HFFc6 (cell line): ENCODE measurements at places on chromosomes 4 and X.

DNA sequence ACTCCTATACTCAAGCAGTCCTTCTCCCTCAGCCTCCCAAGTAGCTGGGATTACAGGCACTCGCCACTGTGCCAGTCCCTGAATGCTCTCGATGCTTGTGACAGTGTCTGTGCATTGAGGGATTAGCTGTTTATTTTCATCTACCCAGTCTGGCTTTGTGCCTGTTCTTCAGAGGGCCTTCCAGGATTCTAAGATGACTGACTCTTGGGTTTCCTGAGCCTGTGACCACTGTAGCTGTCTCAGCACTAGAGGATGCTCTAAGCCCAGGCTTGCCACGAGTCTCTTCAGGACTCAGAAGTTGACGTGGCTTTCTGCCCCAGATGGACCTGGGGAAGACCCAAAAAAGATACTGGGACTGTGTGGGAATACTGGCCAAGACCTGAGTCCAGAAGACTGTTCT is 201.4 kb downstream of the ARHGAP10 start:
- no peak for DNase-seq

DNA sequence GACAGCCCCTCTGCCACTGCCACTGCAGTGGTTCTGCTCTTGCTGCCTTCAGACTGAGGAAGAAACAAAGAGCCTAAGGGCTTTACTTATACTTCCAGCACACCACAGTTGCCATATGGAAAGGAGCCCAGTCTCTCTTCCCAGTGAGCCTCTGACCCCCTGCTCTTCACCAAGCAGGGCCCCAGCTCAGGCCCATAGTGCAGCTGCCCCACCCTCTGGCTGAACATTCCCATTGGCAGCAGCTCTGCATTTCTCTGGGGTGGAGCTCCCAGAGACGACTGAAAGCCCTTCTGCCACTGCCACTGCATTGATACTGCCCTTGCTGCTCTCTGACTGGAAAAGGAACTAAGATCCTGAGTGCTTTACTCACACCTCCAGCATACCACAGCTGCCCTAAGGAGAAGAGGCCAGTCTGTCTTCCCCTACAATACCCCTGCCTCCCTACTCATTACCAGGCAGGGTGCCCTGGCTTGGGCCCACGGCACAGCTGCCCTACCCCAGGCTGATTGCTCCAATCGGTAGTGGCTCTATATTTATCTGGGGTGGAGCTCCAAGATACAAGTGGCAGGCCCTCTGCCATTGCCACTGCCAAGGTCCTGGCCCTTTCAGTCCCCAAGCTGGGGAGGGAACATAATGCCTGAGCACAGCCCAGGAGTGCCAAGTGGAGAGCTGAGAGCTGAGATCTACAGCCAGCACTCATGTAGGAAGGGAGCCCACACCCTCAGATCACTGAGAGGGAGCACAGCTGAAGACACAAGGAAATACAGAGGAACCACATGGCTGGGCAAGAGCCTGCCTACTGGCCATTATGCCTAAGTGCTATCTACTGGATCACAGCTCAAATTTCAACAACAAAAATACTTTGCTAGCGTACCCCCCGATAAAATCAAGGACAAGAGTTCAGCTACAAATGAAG is 36.0 kb downstream of the AWAT2 start:
- DNase-seq, result no peak

DNA sequence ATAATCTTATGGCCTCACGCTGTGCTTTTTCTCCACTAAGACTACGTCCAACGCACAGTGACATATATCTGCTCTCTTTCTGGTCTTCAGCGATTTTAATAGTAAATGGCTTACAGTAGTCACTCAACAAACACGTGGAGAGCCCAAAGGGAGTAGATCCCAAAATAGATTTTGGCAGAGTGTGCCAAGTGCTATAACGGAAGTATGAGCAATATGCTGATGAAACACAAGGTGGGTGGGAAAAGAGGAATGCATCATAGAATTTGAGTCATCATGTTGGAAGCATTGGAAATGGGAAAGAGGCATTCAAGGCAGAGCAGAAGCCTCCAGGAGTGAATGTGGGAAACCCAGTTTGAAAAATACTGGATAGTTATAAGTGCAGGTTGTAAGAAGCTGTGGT is 129.1 kb upstream of the LDB2 start:
- peak; percentile 98 for DNase-seq

GRCh38 chrX:153776120-153776599 is 4.7 kb upstream of the SRPK3 start:
- no peak for DNase-seq

DNA sequence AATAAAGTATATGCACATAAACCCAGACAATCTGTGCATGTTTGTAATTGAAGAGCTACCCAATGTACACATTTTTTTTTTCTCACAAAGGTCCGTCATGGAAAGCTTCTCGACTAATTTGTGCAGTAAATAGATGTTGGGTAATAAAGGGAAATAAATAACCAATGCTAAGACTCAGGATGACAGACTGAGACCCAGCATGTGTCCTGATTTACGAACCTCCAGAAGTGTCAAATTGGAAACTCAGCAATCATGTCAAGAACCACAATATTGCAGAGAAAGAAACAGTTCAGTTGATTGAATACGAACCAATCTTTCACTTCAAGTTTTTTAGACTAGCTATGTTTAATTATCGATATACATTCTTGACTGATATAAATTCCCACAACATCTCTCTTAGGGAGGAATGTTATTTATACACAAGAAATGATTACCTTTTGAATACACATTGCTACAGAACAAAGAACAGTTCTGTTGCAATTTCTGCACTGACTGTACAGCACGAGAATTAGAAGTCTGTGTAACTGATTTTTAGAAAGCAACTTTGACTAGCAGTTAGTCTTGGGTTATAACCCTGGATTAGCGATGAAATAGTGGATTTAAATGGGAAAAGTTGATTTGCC is 625.6 kb upstream of the FTHL17 start:
- DNase-seq, result no peak

GRCh38 chr4:74545448-74545847 is 100.5 kb downstream of the AREG start:
- DNase-seq, result no peak

DNA sequence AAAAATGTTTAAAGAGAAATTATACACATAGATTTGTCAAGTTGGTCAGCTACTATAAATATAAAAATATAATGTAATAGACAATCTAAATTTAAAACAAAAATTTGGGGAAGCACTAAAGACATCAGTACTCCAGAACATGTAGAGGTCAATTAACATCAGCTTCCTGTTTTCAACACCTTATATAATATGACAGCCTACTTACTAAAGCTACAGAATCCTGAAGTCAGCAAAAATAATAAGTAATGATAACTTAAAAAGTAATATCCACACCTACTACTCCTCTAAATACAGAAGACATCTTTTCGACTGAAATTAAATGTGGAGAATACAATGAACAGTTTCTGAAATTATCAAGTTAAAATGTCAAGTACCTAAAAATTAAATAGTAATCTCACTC is 118.6 kb downstream of the LRBA start:
- DNase-seq, result no peak

GRCh38 chr4:144338834-144339233 is 198.3 kb upstream of the GYPA start:
- no peak for DNase-seq

- DNase-seq, result no peak
Measured at GRCh38 chr4:24662056-24662455, 77.7 kb upstream of the DHX15 start.

GRCh38 chrX:27964432-27964831 is 16.8 kb downstream of the DCAF8L1 start:
- no peak for DNase-seq

DNA sequence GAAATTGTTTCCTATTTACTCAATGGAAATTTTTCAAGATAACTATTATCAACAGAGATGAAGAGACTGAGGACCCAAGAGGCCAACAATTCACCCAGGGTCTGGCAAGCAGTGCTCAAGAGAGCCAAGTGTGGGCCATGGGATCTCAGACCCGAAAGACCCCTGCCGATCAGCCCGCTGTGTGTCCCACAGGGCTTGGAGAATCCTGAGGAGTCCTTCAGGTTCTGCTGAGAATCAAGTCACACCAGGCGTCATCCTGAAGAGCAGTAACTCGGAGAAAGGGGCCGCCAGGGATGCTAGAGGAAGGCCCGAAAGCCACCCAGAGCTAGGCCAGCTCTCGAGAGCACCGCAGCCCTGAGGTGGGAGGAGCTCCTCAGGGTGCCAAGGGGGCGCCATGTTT is 48.7 kb downstream of the FGFRL1 start:
- no peak for DNase-seq

- DNase-seq, result no peak
Measured at GRCh38 chr4:31929676-31930345, 1209.6 kb downstream of the PCDH7 start.

DNA sequence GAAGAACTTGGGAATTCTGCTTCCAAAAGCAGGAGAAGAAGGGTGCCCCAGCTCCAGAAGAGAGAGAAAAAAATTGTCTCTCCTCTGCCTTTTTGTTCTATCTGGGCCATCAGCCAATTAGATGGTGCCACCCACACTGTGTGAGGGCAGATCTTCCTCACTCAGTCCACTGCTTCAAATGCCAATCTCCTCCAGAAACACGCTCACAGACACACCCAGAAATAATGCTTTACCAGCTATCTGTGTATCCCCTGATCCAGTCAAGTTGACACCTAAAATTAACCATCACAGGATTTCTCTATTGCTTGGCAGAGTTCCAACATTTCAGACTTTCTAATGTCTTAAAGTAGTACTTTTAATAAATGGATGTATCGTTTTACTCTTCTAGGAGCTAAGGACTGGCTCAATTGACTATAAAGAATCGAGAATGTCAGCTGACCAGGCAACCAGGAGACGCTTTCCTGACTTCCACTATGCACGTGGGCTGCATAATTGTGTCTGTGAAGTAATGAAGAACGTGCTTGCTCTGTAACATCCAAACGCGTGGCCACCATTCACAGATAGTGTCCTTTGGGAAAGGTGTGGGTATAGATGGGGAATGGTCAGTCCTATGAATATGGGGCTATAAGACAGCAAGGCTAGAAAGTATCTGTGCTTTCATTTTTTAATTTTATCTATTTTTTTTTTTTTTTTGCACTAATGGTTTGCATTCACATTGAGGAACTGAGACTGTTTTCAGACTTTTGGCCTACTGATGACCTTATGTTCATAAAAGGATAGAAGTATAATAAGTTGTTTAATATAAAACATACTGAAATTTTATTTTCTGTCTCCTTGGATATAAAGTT is 9.9 kb upstream of the SMIM20 start:
- no peak for DNase-seq

GRCh38 chr4:137212601-137213000 is 319.7 kb downstream of the PCDH18 start:
- no peak for DNase-seq

- DNase-seq, result peak; percentile 34
Measured at GRCh38 chr4:184598753-184599491, 50.3 kb downstream of the CASP3 start.

DNA sequence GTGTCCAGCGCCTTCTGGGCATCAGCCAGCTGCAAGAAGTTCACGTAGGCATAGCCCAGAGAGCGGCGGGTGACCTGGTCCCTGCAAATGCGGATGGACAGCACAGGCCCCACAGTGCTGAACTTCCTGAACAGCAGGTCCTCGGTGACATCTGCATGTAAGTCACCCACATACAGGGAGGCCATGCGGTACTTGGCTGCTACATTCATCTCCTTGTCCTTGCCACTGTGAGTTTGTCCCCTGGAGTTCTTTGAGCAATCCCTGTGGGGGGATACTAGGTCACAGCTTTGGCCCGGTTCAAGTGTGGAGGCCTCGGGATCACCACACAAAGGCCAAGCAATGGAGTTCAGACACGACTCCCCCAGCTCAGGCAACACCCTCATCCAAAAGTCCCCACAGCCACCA is 776 bp downstream of the PABPC4L start:
- DNase-seq, result no peak

DNA sequence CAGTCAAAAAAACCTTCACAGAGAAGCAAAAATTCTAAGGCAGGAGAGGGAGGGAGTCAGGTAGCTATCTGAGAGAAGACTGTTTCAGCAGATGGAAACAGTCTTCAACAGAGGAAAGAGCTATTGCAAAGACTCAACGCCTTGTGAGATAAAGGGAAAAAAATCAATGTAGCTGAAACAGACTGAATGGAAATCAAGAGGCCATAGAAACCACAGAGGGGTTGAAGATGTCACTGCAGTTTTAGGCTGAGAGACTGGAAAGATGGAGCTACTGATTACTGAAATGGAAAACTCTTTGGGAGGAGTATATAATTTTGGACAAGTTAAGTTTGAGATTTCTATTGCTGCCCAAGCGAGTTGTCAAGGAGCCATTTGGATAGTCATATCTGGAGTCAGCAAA is 28.4 kb upstream of the CXCL8 start:
- DNase-seq, result no peak

GRCh38 chr4:37968747-37969146 is 8.5 kb downstream of the PTTG2 start:
- DNase-seq, result no peak

- DNase-seq, result no peak
Measured at GRCh38 chr4:16750882-16751642, 147.4 kb downstream of the LDB2 start.

DNA sequence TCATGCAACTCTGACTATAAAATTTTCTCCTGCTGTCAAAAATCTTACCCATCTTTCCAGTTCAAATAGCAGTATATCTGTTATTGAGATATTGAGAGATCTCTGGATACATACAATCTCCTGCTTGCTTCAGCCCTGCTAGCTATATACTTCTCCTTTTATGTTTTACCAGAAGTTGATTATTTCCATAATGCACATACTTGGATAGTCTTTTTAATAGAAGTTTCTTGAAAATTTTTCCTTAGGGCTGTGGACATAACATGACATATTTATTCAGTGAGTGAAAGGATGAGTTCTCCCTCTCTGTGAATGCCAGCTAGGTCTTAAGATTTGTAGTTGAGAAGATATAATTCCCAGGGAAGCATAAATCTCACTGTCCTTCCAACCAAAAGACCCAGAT is 234.1 kb upstream of the NR3C2 start:
- DNase-seq, result no peak

GRCh38 chr4:36325499-36325898 is 44.1 kb downstream of the DTHD1 start:
- DNase-seq, result no peak

GRCh38 chrX:69186651-69187050 is 21.4 kb upstream of the PJA1 start:
- DNase-seq, result no peak
